ENCODE measurements at places on chromosomes 12 and 14.

GRCh38 chr14:21913759-21914158 is 240.1 kb upstream of the OR4E1 start:
- peak; percentile 56 for DNase-seq

DNA sequence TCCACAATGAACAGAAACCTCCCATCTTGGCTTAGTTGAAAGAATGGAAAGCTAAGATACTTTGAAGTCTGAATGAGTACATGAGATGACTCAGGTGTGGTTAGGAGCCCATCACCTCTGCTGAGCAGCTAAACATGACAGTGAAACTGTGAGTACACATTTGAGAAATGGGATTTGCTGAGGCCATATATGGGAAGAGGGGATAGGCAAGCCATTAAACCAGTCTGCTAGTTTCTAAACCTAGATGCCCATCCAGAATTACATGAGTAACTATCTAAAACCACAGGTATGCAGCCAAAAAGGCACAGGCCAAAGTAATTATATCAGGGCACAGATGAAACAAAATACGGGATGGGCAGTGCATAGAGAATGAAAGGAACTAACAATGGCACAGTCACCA is 41.2 kb downstream of the NKX2-1 start:
- no peak for DNase-seq

- DNase-seq, result no peak
These were observed 13.9 kb upstream of the LRTM2 start for GRCh38 chr12:1806301-1807086.

- peak; percentile 0 for DNase-seq
These were observed at the start of gene LRRC9 for GRCh38 chr14:59919570-59920377. LRRC9 (plus strand) TSS chr14:59920144.

GRCh38 chr12:119678459-119678858 is 10.5 kb downstream of the PRKAB1 start:
- no peak for DNase-seq
